ENCODE measurements at places on chromosomes 7 and 10.

DNA sequence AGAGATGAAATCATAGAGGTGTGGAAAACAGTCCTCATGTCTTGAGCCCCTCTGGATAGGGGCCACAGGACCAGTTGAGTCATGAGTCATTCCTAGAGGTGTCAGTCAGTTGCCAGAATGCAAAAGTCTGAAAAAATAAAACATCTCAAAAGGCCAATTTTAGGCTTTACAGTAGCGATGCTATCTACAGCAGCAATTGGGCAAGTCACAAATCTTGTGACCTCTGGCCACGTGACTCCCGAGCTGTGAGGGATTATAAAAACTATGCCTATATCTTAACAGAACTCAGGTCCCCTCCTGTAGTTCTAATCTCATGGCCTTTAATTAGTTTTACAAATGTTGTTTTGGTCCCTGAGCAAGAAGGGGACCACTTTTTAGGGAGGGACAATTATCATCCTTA, 15.6 kb upstream of the TAS2R41 start:
- DNase-seq = no peak

- no peak for DNase-seq
Measured at GRCh38 chr10:1532636-1533035, 204.7 kb downstream of the ADARB2 start.

DNA sequence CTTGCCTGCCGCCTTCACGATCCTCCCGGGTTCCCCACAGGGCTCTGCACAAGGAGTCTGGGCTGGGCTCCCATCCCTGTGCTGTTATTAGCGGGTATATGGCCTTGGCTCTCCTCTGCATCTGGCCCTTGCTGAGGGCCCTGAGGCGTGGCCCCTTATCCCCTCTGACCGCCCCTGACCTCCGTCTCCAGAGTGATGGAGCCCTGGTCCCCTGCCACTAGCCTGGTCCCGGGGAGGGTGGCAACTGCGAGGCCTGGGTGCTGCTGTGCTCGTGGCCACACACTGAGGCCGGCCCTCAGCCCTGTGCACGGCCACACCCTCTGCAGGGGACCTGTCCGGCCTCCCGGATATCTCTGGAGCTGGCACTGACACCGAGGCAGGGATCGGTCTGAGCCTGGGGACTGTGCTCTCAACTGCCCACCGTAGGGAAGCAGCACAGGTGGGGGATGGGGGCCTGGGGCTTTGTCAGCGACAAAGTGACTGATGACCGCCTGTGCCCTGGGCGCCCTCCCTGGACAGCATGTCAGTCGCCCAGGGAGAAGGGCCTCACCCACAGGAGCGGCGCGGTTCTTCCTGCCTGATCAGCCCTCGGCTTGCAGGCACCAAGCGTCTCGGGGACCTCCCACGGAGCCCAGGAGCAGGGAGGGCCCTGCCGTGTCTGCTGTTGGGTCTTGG, 72.4 kb downstream of the NKX6-2 start:
- DNase-seq = no peak

DNA sequence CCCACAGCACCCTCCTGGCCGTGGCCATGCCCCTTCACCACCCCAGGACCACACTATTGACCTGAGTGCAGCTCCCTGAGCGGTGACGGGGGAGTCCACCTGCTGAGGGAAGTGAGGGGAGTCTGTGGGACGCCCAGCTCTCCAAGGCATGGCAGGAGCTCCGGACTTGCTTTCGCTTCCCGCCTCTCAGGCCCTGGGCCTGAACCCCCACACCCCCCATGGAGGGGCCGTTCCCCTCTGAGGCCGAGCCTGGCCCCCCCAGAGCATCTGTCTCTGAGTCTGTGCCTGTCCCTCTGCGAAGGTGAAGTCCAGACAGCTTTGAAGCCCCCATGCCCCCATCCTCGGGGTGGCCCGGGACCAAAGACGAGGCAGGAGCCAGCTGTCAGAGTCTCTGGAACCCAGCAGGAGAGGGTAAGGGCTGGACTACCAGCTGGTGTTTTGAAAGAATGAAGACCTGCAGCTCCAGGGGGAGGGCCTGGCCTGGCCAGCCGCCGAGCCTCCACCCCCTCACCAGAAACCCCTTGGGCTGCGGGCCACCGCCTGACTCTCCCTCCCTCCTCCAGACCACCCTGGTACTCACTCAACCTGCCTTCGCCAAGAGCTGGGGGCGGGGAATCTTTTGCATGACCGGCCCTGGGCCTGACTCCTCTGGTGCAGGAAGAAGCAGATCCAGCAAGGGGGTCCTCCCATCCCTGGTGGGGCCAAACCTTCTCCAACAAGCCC, 114.0 kb downstream of the PDGFA start:
- DNase-seq = no peak

DNA sequence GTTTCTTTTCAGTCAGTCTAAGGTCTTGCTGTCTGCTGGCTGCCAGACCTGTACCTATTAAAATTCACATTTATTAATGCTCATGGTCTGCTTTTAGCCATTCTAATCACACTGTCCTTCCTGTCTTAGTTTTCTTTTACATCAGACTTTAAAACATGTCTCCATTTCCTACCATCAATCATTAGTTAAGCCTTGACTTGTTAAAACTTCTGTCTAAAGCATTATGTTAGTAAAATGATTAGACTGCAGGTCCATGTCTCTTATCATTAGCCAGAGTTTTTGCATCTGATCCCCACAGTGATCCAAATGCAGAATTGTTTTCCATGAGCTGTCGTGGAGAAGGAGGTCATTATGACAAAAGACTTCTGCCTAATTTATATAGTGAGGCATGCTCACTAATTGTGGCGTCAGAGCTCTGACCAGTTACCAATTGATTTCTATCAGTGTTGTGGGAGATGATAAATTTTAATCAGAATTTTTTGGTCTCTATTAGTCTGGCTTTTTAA, 226.5 kb downstream of the DKK1 start:
- DNase-seq = no peak

DNA sequence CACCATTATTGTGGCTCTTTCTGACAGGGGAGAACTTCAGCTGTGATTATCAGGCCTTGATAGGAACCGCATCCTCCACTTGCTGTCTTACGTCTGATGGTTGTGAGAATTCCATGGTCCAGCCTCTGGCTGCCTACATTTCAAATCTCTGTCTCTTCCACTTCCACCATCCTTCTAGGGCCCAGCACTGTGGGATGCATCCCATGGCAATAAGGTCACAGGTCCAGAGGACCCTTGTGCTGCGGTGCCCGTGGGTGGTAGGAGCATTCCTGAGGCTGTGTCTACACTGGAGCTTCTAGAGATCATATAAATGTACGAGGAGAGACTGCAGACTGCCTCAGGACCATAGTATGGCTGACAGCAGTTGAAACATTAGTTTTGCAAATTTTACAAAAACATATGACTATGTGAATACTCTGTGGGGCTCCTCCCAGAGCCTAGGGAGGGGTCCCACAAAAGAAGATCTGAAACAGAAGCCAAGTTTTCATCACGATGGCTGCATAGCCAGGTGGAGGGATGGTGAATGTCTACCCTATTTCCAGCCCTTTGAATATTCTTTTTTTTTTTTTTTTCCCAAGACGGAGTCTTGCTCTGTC, 11.8 kb downstream of the CALML3 start:
- no peak for DNase-seq

DNA sequence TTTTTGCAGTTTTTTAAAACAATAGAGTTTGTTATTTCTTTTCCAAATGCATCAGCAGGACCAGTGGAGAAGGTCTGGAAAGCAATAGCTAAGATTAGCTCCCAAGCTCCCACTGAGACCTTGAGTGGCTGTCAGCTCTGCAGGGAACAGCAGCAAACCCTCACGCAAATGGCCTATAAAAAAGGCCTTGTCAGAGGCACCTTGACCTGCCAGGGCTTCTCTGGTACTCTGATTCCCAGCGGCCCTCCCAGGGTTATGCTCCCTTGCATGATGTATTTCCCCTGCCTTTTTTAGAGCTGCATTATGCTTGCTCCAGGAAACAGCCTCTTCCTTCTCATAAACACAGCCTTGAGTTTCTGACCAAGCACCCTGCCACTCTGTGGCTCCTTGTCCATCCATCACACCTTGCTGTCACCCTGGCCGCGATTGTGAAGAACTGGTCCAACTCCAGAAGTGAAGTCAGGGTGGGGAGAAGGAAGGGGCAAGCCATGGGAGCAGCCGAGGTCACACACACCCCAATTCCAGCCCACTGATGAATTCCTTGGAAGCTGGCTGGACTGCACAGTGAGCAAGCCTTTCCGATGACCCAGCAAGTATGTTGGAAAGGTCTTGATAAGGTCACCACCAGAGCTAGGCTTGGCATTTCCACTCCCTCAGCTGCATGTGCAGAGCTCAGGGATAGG, 35.3 kb upstream of the NKX2-3 start:
- no peak for DNase-seq

DNA sequence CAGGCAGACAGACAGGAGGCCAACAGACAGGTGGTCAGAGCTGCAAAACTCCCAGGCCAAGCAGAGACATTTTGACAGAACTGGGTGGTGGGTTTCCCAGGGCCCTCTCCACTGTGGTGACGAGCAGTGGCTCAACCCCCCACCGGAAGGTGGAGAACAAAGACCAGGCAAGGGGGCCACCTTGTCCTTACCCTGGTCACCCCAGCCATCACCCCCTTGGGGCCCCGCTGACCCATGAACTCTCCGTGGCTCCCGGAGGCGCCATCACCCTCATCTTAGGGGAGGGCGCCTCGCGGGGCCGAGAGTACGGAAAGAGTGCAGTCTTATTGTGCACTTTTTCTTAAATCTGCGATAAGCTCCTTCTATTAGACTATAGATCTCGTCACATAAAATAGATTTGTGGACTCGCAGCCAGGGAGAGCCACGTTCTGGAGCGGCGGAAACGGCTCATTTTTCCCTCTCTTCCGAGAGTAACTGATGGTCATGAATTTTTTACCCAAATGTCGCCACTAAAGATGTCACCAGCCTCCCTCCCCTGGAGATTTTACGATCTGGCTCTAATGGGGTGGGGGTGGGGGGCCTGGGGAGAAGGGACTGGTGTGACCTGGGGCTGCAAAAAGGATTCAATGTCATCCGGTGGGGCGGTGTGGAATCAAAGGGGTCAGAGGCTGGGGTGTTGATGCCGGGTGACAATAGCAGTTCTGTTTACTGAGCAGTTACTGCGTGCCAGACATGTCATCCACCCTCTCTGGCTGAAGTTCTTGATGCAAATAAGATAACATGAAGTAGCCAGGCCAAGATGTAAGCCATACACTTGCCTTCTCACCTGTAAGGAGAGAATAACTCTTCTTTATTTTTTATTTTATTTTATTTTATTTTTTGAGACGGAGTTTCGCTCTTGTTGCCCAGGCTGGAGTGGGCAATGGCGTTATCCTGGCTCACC, 71.1 kb upstream of the MYL10 start:
- no peak for DNase-seq

GRCh38 chr10:127580822-127581221, 31.7 kb downstream of the NPS start:
- DNase-seq = no peak

- peak; percentile 65 for DNase-seq
Measured at GRCh38 chr10:135132-135600, at the start of gene ZMYND11. ZMYND11 (plus strand) TSS chr10:135455; CDS start chr10:180013, 44,558 bp downstream.

- no peak for DNase-seq
Measured at GRCh38 chr7:51274955-51275354, 41.7 kb downstream of the COBL start.

DNA sequence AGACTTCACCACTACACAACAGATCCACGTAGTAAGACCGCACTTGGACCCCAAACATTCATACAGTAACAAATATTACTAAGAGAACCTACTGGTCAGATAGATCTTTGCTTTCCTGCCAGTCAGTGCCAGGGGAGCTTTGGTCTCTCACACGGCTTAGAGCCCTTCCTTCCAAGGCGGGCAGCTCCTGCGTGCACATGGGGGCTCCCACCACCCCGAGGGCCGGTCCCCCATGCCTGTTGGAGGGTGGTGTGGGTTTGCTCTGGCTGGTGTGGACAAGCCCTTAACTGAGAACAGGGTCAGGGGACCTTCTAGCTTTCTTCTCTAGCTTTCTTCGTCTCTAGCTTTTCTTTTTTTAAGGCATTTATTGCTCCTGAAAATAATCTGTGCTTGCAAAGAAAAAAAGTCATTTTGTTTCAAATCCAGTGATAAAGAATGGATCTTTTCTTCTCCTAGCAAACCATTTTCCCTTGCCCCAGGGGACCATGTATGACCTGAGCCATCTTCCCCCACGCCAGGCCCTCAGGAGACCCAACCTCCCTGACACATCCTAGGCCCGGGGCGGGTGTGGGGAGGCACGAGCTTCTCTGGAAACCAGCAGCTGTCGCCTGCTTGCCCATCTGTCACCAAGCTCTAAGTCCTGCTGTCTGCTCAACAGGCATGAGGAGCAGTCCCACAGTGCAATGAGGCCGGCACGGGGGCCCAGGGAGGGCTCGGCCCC, 591.1 kb downstream of the PTPRN2 start:
- no peak for DNase-seq

GRCh38 chr10:90983914-90984549, 63.1 kb upstream of the ANKRD1 start:
- DNase-seq = no peak

GRCh38 chr7:87028636-87029035, 30.8 kb downstream of the ELAPOR2 start:
- no peak for DNase-seq

DNA sequence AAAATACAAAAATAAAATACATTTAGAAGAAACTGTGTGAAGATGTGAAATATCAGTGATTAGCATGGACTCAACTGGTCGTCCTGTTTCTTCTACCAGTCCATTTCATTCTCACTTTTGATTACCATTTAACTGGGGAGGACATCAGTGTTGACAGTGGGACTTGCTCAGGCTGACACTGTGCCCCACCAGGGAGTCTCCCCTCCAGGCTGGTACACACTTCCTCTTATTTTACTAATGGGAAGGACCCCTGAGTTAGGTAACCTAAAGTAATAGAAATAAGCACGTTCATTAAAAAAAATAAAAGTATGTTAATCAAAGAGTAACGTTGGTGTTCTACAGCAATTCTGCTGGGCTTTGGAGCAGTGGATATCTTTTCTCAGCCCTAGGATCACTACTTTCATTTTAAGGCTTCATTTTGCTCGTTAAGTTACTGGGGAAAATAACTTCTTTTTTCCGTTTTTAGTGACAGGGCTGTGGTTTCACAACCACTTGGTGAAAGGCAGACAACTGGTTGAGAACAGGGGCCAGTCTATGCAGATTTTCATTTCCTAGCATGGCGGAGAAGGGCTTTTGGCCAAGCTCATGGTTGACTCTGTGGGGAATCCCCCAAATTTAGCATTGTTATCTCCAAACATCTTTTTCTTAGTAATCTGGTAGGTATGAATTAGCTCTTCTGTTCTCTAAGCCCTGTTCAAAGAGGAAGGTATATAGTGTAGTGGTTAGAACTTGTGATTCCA, 2.1 kb downstream of the SNX10 start:
- peak; percentile 55 for DNase-seq

- DNase-seq = no peak
Measured at GRCh38 chr10:17734432-17735080, 17.4 kb upstream of the TMEM236 start.

DNA sequence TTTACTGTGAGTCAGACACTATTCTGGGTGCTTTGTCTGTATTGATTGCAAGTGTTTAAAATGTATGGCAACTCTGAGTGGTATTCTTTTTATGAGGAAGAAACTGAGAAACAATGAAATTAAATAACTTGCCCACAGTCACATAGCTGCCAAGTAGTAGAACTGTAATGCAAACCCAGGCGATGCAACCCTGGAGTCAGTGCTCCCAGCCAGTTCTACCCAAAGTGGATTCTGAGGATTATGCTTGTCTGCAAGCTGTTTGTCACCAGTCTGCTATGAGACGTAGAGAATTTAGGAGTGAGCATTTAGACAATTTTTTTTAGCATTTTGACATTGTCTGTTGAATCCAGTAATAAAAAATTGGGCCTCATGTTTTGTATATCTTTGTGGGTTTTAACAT, 306.0 kb upstream of the LRGUK start:
- DNase-seq = no peak

All from stimulated activated CD4-positive, alpha-beta T cell treated with anti-CD3 and anti-CD28 coated beads, Interleukin-2, amount 100 ng/mL, for 24 hours (primary cell).